ENCODE measurements at places on chromosomes 2 and 18.
A peak's percentile ranks its signal among the peaks of the same experiment; 100 is the strongest.

DNA sequence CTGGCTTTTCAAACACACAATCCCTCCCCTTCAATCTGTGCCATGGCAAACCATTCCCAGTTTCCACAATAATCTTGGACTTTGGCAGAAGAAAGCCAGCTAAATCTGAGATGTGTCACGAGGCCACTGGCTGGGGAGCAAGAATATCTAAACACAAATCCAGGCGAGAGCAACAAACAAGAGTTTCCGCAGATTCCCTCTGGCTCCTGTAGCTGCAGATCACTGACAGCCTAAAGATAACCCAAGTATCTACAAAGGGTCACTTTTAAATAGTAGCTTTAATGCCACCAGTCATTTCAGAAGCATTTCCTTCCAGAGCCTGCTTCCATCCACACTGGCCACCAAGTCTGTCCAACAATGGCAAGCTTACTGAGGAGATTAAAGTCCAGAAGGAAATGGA, 86.9 kb downstream of the ACVR1 start:
- DNase-seq = no peak

DNA sequence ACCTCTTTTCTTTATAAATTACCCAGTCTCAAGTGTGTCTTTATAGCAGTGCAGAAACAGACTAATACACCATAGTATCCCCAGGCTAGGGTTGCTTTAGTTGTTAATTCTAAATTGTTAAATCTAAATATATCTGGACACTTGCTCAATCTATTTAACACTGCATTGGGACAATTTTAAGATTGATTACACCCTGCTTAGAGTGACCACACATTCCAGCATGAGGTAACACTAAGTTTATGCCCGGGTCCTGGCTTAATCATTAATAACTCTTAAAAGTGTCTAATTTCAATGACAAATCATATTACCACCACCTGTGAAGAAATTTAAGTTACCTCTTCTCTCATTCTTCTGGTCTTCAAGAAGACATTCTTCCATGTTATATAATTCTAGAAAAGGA, 131.4 kb downstream of the ZNF385B start:
- DNase-seq = no peak

- no peak for DNase-seq
Measured at GRCh38 chr2:71499691-71500090, 46.3 kb downstream of the DYSF start.

DNA sequence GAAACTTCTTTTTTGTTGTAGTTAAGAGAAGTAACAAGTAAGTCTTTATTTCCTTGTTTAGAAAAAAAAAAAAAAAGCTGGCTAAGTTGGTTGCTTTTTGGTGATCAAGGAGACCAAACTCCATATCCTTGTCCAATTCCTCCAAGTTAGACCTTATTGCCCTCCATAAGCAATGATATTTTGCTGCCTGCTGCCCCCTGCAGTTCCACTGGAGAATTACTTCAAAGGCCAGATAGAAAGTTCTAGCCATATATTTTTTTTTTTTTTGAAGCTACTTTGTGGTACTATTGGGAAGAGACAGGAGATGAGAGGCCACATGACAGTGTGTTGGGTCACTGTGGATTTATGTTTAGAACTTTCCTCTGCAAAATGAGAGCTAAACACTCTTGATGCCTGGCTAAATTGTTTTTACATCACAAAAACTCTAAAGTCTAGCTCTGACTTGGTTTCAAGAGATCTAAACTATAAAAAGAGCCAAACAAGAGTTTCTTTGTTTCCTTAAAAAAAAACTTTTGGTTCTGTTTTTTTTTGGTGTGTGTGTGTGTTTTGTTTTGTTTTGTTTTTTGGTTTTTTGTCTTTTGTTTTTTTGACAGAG, 80.7 kb upstream of the RASGRP3 start:
- peak; percentile 46 for DNase-seq

- no peak for DNase-seq
Measured at GRCh38 chr2:181575024-181575649, 81.8 kb downstream of the CERKL start.

- DNase-seq = no peak
Measured at GRCh38 chr2:120737340-120738101, 1.9 kb downstream of the GLI2 start.

DNA sequence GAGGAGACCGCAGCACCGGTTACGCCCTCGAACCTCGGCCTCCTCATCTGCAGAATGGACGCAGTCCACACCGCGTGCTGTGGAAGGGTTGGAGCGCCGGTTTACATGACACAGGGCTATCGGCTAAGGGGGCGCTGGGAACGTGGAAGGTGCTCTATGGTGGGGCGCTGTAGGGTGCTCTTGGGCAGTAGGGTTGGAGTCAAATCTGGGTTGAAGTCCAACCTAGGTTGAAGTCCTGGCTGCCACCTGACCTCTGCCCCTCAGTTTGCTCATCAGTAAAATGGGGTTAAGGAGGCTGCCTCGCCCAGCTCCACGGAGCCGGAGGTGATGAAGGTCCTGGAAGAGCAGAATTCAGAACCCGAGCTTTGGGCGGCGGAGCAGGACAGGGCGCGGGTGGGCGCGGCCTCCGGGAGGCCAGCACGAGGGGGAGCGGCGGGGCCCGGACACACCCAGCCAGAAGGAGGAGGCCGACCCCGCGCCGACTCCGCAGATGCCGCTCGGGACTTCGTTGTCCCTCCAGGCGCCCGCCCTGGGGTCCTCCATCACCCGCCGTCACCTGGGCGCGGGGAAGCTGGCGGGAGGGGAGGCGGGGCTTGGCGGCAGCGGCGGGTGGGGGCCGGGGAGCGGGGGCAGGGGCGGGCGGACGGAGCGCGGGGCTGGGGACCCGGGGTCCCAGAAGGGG, 558 bp upstream of the GAREM2 start:
- no peak for DNase-seq

DNA sequence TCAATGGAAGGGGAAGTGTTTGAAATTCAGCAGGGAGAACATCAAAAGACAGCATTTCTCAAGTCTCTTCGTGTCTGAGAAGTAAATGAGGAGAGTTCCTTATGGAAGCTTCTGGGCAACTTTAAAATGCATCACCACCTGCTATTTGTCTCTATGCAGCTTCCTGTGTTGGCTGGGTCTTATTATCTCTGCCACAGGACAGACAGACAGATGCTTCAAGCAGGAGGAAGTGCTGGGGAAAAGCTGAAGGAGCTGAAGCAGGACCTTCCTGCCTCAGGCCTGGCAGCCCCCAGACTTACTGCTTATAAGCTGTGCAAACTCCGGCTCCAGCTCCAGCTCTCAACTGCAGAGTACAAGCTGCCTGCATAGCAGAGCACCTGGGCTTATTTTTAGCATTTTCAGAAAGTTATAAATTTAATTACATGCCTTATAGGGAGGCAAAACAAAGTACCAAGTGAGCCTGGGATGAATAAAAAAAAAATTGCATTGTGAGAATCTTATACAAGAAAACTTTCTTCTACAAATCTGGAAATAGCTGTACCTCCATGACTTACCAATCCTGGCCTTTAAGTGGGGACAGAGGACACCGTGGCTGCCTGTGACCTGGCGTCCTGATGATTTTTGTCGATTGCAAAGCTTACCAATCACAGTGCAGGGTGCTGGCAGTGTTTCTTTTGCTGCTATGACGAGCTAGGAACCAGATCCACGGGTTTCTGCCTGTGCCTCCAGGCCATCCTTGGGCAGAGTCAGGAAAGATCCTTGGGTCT, 206.3 kb downstream of the SEPTIN10 start:
- no peak for DNase-seq

DNA sequence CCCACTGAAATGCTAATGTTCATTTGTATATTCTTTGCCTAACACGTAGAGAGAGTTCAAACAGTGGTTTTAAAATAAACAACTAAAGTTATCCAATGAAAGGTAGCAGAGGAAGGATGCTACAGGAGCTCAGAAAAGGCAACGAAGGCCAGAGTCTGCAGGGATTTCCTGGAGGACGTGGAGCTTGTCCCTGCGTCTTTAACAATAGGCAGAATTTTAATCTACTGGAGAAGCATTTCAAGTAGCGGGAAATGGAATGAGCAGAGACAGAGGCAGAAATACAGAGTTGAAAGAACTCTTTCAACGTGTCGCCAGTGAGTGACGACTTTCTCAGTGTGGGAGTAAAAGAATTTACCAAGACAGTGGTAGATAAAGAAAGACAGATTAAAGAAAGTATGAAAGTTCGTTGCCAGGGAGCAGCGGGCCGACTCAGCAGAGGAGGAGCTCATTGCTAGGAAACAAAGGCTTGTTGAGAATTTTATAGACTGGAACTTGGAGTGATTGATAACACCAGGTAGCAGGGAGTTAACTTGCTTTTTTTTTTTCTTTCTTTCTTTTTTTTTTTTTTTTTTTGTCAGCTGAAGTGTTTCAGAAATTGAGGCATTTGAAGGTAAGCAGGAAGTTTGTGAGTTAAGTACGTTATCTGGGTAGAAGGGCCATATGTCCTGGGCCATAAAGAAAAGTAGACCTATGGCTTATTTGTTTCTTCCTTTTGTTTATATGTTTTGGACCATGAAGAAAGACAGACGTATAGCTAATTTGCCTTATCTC, 625 bp upstream of the NBAS start:
- DNase-seq = no peak

DNA sequence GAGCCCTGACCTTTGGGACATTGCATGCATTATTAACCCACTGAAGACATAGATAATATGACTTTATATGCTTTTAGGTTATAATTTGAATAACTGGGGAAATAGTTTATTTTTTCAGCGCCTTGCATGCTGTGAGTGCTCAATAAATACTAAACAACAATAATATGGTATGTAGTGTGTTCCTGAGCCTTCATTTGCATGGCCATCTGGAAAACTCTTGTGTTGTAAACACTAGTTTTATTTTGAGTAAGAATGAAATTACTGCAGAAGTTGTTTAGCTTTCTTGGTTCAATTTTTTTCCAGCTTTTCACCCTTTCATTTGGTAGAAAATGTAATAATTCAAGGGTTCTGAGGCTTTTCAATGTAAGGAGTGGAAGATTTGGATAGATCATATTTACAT, 189.3 kb upstream of the GALNT5 start:
- no peak for DNase-seq

DNA sequence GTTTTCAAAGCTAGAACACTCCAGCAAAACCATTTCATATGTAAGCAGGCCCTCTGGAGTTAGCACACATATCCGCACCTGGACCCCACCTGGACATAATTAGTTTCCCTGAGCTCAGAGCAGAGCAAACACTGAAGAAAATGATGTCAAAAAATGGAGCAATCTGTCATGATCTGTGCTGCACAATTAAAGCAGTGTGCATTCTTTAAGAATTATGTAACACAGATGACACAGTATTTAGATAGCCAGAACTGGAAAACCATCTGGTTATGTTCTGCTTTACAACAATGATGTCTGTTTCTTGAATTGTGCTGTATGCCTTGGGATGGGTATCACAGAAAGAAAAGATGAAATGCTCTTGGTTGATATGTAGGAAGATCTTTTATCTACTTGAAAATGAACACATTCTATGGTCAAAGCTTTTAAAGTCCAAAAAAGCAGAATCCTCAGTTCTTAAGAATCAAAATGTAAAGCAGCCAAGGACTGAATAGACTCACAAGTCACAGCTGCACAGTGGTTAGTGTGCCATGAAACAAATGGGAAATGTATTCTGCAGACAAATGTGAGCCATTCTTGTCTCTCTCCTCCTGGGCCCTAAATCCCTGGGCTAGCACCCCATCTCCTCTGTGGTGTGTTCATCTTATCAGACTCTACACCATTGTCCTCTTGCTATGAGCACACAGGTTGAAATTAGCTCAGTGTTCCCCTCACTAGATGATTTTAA, 36.8 kb downstream of the HRH4 start:
- DNase-seq = no peak

- no peak for DNase-seq
Measured at GRCh38 chr2:12739721-12740254, 23.1 kb downstream of the TRIB2 start.

- no peak for DNase-seq
Measured at GRCh38 chr2:178163395-178163794, 30.9 kb upstream of the OSBPL6 start.

DNA sequence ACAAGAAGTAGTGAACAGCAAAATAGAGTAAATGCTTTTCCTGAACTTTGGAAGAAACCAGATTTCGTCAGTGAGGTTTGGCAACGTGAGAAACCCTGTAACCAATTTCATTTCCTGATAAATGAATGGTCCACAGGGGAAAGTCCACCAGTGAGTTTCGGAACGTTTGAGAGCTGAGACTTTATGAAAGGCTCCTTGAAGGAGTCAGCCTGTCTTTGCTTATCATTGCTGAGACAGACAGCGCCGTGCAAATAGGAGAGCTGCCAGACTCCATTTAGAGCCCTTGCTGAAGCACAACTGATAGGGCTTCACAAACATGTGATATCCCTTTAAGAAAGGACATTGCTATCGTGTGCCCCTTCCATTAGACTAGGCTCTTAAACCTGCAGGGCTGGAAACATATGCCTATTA, 121.8 kb upstream of the SMAD7 start:
- DNase-seq = no peak

DNA sequence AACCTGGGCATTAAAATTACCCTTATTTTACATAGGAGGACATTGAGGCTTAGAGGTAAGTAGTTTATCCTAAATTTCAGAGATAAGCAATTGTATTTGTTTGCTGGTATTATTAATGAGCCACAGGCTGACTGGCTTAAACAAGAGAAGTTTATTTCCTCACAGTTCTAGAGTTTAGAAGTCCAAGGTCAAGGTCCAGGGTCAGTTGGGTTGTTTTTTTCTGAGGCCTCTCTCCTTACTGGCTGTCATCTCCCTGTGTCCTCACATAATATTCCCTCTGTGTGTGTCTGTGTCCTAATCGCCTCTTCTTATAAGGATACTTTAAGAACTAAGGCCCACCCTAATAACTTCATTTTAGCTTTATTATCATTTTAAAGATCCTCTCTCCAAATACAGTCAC, 294.9 kb upstream of the ATP5MC3 start:
- no peak for DNase-seq

GRCh38 chr2:43950383-43951008, 45.3 kb downstream of the LRPPRC start:
- peak; percentile 60 for DNase-seq

GRCh38 chr18:74456017-74456348, 1.1 kb downstream of the DIPK1C start:
- no peak for DNase-seq

Data from CD4-positive, alpha-beta T cell treated with Interferon alpha-2 for 1 hour (primary cell).